Vagina (tissue), 2 donors: ENCODE measurements at places on chromosomes 4 and X.

- DNase-seq = no peak
Measured at GRCh38 chrX:118948270-118948669, 26.1 kb upstream of the LONRF3 start.

DNA sequence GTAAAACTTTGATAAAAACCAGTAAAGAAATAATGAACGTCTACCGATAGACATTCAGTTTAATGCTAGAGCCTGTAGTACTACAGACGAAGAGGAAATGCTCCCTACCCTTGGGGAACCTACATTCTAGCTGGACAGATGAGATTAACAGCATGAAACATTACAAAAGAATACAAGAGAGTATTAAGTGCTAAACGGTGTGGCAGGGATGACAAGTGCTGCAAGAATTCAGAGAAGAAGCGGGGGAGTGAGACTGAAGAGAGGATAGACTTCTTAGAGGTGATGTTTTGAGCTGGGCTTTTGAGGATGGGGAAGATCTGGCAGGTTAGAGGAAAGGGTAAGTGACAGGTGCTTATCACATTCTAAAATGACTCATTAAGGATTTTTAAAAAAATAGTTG is 52.6 kb upstream of the ESX1 start:
- no peak for DNase-seq

- no peak for DNase-seq
Measured at GRCh38 chr4:114688059-114688458, 89.5 kb downstream of the UGT8 start.

- DNase-seq = no peak
Measured at GRCh38 chr4:154614306-154614705, 1.9 kb upstream of the FGG start.
